ENCODE measurements at places on chromosomes 1 and 21. TPM values are rescaled to one million over a fixed set of nuclear protein-coding genes. Genes with fewer than 3 reads are reported as not detected.

SLC44A3 gene
- total RNA-seq: not detected

RGS18 gene
- 9.8 TPM for total RNA-seq

KPRP gene
- total RNA-seq: not detected

DNAJC28 gene
- 0.95 TPM for total RNA-seq

DNA sequence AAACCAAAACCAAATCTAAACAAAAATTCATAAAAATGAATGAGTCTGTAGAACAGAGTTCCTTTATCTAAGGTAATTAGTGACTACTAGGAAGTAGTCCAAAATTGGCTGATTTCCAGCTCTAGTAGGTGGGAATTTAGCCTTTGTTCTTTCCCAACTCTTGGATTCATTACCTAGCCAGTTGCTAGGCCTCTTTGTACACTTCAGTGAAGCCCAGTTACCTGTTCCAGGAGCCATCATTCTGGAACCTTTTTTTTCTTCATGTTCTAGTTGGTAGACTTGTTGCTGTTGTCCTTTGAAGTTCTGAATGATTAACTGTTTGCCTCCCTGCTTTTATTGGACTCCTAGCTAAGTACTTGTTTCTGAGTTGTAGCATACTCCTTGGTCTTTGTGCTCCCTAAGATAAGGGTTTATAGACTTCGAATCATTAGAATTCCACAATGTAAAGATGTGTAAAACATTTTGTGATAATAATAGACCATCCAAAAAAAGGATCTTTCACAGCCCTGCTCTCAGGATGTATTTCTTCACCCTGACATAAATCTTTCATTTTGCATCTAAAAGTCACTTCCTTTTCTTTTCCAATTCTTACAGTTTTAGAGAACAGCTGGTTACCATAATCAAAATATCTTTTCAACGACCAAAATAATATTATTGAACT lies 9.8 kb downstream of the PLA2G4A start:
- DNase-seq: no peak

All from OCI-LY7 (cell line).